Activated CD4-positive, alpha-beta T cell treated with anti-CD3 and anti-CD28 coated beads, Interleukin-2, Interleukin-6, amounts not matched to agents 100 ng/mL and 50 ng/mL, durations not matched to agents 16 hours and 8 hours (primary cell): ENCODE measurements at places on chromosomes 6 and 20.

DNA sequence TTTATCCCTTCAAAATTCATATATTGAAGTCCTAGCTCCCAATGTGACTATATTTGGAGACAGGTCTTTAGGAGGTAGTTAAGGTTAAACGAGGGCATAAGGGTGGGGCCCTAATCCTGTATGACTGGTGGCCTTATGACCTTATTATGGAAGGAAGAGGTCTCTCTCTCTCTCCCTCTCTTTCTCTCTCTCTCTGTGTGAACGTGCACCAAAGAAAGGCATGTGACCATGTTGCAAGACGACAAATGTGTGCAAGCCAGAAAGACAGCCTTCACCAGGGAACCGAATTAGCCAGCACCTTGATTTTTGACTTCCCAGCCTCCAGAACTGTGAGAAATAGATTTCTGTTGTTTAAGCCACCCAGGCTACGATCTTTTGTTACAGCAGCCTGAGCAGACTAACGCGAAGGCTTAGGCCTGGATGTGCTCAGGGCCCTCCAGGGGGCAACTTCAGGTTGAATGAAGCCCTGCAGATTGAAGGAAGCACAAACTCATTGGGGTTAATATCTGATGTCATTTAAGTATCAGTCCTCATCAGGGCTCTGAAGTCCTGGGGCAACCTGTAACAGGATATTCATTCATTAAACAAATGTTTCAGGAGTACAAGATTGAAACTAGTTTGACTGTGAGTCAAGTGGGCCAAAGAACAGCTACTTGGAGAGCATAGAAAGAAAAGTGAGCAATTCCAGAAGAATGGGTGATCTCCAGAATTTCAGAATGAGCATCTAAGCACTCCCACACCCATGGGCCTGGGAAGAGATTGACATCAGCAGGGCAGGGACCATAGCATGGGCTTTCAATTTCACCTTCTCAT, 157.4 kb upstream of the TNFAIP3 start:
- peak; percentile 60 for DNase-seq

DNA sequence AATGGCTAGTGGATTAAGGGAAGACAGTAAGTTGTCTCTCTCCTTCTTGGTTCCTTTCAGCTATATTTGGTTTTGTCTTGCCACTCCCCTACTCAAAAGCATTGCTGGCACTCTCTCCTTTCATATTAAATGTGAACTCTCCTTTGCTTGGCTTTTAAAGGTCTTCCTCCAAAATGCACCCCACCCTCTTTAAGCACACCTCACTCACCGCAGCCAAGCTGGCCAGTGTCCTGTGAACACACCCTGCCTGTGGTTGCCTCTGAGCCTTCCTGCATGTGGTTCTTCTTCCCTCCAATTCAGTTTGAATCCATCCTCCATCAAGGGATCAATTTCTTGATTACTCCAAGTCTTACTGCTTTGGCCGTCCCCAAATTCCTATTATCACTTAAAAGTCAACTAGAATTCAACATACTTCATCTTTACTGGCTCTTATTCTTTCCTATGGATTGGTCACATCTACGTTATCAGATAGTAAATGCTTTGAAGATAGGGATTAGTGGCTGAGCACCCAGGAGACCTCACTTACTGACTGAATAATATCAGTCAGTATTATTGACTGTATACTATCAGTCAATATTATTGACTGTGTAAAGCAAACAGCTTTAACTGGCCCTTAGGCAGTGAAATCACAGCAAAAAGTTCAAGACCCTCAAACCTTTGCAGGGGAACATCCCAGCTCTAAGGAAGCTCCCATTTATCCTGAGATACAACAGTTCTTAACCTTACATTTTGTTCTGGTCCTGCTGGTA, 41.6 kb upstream of the SPDEF start:
- DNase-seq: no peak

- DNase-seq: no peak
Observed at GRCh38 chr20:38098952-38099351, 65.4 kb downstream of the RPRD1B start.

- DNase-seq: peak; percentile 14
Observed at GRCh38 chr6:70520575-70520974, 46.2 kb upstream of the SDHAF4 start.

DNA sequence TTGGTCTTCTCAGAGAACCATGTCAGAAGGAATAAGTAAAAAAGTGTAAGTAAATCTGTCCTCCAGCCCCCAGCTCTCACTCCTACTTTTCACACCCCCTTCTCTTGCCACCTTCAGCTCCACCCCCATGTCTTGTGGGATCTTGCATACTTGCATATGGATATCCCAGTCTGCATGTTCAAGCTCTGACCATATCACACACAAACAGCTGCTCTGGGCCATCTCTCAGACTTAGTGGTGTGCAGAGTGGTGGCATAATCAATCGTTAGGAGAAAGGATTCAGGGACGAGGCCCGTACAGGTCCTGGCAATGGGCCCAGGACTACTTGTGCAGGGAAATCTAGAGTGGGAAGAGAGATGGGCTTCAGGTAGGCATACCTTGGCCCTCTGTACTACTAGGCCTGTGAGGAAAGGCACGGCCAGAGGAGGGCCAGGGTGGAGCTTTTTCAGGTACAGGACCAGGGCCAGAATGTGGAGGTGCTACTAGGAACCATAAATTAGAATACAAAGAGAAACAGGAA, 112.0 kb upstream of the SGK1 start:
- DNase-seq: no peak

DNA sequence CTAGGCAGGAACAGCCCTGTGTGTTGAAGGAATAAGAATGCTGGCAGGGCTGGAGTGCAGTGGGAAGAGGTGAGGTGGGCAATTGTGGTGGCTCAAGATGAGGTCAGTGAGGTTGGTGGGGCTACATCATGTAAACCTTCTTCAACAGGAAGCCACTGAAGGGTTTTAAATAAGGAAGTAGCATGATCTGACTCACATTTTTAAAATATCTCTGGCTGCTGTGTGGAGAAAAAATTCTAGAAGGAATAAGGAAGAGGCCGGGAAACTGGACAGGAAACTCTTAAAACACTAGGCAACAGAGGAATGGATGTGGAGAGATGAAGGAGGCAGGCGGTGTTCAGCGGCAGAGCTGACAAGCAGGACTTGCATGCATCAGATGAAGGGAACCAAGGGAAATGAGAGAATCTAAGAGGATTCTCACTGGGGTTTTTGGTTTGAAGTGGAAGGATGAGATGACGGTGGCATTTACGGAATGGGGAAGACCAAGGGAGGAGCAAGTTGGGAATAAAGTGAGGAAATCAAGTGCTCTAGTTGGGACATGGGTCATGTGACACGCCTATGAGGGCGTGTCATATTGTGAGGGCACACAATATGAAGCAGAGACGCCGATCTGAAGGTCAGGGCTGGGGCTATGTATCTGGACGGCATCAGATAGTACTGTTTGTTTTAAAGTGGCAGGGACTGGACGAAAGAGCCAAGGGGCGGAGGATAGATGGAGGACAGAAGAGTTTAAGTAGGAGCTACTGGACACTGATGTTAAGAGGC, 18.2 kb downstream of the TMEM242 start:
- no peak for DNase-seq

GRCh38 chr6:3165631-3166534, 8.5 kb upstream of the TUBB2A start:
- DNase-seq: no peak

DNA sequence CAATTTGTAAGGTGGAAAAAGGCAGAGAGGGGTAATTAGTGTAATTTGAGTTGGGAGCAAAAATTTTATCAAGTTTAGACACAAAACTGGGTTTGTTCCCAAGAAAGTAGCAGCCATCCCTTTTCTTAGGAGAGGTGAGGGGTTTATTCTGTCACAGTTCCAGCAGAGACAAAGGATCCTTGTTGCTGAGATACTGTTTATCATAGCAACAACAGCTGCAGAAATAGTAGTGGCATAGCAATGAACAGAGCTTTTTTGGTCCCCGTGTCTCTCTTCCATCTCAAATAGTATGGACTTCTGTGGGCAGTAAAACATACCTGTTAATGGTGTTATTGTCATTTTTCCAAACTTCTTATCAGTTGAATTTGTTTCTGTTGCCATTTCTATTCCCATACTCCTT, 23.9 kb downstream of the ZKSCAN8 start:
- DNase-seq: no peak

DNA sequence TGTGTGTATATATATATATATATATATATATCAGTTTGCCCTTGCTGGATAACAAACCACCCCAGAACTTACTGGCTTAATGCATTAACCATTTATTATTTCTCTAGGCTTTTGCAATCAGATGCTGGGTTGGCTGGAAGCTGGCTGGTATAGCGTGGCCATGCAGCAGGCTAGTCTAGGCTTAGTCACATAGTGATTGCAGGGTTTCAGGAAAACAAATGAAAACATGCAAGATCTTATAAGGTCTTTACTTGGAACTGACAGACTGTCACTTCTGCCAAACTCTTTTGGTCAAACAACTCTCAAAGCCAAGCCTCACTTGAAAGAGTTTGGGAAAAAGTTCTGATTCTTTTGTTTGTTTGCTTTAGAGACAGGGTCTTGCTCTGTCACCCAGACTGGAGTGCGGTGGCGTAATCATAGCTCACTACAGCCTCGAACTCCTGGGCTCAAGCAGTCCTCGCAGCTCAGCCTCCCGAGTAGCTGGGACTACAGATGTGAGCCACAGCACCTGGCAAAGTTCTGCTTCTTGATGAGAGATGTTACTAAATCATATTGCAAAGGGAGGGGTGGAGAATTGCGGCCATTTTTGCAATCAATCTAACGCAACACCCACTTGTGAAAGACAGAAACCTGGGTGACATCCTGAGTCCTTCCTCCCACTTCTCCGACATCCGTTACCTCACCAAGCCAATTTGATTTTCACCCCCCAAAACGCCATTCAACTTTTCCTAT, 74.6 kb upstream of the RNF24 start:
- no peak for DNase-seq

DNA sequence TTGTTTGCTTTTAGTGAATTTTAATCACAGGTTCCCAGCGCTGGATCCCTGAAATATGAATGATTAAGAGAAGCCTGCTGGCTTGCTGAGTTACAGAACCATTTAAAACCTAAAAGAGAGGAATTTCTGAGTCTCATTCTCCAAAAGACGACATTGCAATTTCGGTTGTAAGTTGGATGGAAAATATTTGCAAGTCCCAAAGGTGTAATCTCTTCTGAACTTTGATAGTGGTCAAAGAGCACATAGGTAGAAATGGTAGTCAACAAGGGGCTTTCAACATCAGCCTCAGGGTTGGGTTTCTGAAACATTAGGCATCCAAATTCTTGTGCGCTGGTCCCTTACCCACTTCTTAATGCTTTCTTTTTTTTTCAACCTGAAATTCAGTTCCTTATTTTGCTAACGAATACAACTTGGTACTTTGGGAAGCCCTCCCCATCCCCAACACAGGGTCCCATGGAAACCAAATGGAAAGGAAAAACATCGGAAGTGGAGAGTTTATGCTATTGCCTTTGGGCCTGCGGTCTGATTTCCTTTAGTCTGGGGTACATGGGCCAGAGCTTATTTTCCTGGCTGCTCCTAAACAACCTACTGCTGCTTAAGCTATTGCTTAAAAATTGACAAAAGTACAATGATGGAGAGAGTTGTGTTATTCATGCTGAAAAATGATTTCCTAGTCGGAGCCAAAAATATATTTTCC, 117.0 kb upstream of the KCNK16 start:
- no peak for DNase-seq

DNA sequence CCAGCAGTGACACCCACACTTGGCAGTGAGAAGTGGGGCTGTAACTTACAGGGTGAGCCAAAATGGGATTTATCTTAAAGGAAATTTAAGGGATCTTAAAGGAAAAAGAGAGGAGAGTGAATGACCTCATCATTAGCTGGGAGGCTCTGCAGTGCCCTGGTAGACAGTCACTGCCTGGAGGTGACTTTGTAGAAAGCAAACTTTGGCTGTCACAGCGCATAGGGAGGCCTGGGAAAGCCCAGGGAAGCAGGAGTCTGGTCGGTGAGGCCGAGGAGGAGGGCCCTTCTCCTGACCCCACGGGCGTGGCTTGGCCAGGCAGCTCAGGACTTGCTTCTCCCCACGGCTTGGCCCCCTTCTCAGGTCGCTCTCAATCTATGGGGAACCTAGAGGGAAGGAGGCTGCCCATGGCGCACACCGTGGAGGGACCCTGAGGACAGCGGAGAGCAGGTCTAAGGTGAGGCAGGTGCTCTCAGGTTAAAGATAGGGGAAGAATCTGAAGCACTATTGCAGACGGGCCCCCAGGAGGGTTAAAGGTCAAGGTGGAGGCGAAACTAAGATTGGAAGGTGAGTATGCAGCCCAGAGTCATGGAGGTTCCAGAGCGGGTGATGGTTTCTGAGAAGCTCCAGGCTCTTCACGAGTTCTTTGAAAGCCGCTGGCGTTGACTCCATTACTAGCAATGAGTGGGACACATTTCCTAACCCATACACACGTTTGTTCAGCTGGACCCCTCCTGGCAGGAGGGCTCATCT, 15.6 kb upstream of the RIPK1 start:
- DNase-seq: no peak

GRCh38 chr20:41268917-41269652, 48.4 kb downstream of the ZHX3 start:
- no peak for DNase-seq

GRCh38 chr20:20241976-20242375, 125.9 kb upstream of the INSM1 start:
- DNase-seq: no peak

DNA sequence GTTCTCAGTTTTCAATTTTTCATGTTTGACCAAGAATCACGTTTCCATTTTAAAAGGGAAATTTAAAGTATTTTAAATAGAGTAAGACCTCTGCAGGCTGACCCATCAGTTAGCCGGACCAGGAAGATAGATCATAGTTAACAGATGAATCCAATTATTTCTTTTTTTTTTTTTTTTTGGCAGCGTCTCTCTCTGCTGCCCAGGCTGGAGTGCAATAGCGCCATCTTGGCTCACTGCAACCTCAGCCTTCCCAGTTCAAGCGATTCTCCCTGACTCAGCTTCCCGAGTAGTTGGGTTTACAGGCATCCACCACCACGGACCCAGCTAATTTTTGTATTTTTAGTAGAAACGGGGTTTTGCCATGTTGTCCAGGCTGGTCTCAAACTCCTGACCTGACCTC, 256.7 kb upstream of the CNR1 start:
- no peak for DNase-seq

- no peak for DNase-seq
Observed at GRCh38 chr20:60101201-60101890, 143.1 kb downstream of the CDH26 start.

GRCh38 chr6:5282191-5282623, 20.9 kb downstream of the FARS2 start:
- no peak for DNase-seq

DNA sequence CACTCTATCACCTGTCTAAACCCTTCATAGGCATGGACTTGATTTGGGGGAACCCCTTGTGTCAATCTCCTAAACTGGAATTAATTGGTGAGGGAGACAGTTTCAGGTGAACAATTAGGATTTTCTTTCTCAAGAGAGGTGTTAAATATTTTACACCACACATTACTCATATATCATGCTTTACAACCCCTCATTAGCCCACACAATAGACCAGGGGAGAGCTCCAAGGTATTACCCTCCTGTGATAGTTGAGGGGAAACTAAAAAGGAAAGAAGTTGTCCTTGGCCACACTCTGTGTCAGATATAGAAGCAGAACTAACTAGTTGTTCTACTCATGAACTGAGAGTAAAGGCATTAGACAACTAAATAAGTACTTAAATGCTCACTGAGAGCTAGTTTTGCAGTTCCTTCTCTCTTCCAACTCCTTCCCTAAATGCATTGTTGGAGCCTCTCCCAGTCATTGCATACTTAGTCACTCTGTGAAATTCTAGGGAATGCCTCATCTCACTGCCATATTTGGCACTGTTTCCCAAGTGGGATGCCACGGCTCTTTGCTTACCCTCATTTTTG, 183.7 kb upstream of the CEP162 start:
- no peak for DNase-seq

- DNase-seq: no peak
Observed at GRCh38 chr20:38111366-38112232, 53.5 kb downstream of the TGM2 start.
